ENCODE measurements at places on chromosomes 2 and 18.

GRCh38 chr2:150119819-150120218, 367.6 kb downstream of the RND3 start:
- DNase-seq = no peak

GRCh38 chr18:74380916-74381315, 65.3 kb downstream of the C18orf63 start:
- DNase-seq = no peak

DNA sequence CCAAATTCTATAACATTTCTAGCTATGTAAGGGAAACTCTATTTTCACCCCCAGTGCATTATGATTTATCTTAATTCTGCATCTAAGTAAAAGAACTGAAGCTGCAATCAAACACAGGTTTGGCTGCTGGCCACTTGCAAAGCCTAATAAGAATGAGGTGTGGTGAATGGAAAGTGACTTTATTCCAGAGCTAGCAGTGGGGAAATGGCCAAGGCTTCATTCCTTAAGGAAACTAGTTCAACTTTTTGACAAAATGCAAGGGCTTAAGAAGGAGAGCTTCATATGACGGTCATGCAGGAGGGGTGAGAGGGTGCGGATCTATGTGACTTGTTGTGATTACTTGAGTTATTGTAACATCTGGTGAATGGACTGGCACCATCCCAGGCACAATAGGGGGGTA, 1802.0 kb downstream of the SUCLG1 start:
- DNase-seq = no peak

DNA sequence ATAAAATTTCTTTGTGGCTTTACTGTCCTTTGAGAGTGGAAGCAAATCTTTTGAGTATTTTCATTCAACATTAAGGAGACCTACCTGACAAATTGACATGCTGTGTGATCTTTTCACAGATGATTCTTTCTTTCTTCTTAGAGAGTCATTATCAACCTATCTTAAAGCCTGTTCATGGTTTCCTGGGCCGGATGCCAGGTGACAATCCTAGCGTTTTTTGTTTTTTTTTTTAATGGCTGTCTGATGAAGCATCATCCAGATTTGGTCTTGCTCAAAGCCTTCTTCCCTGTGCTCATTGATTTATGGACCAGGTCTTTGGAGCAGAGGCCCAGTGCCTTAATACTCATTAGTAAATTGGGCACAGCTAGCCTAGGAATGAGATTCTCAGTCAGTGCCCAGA, 9.8 kb upstream of the MGAT5 start:
- DNase-seq = no peak

GRCh38 chr18:54736981-54737380, 91.3 kb upstream of the RAB27B start:
- DNase-seq = no peak

DNA sequence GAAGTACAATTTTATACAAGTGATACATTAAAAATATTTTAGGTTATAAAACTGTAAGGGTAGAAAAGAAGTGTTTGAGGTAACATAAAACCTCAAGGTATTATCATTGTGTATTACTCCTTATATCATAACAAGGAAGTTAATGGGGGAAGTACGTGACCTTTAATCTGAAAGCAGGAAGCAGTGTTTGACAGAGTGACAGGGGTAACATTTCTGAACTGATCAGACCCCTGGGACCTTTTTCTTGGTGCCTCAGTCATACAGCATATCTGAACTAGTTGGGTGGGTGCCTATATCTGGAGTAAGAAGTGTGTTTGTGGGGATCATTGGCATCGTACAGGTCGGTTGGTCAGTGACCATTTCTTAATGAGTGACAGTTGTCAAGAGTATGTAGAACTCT, 43.0 kb downstream of the MALT1 start:
- DNase-seq = no peak

GRCh38 chr2:215736653-215737290, 276.6 kb downstream of the MREG start:
- DNase-seq = no peak

DNA sequence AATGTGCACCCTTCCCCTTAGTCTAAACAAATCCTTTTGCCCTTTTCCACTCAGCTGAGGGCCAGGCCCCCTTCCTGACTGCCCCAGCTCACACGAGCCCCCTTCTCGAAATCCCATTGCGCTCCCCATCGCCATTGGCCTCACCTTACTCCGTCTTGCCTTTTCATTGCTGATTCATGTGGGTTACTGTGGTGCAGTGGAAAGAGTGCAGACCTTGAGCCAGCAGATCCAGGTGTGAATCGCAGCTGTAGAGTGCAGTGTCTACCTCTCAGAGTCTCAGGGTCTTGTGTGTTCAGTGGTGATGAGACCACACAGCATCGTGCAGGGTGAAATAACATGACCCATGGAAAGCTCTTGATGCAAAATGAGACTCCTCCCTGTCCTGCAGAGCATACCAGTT, 132.4 kb upstream of the APCDD1 start:
- no peak for DNase-seq

DNA sequence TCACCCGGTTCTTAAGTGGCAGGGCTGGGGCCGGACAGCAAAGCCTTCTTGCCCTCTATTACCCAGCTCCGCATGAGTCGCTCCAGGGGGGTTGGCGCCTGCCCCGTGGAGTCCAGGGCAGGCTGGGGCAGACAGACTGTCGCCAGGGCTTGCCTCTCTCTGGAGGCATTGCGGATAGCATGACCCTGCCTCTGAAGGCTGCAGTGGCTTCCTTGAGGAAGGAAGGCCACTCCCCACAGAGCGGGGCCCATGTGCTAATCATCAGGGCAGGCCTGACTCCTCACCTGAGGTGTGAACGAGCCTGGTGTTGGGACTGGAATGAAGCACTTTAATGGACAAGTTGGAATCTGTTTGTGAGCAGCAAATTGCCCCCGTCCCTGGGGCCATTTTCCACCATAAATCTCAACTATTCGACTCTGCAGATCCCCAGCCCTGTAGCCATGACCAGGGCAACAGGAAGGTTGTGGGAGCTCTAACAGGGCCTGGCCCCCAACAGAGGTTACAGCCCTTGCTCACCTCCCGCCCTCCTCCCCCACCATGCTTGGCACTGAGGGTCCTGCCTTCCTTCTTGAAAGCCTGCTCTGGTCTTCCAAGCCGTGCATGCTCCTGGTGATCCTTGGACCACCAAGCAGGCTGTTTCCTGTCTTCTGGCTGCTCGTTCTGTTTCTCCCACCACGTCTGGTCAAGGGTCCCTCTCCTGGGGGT, 144.9 kb upstream of the HAAO start:
- DNase-seq = no peak

DNA sequence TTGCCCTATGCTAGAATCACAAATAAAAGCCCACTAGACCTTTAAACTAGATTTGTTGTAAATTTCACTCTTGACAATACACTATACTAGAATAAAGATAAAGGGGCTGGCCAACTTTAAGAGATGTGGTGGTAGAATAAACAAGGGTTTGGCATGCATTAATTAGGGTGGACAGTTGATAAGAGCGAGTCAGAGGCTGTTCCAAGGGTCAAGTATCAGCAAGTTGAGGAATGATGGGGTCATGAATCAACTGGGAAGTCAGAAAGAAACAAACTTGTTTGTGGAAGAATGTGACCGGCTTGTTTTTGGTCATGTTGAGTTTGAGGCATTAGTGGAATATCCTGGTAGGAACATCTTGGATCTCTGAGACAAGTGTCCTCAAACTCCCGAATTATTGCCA, 398.3 kb upstream of the TNP1 start:
- DNase-seq = no peak

GRCh38 chr2:151762694-151763093, 28.4 kb upstream of the NEB start:
- no peak for DNase-seq

DNA sequence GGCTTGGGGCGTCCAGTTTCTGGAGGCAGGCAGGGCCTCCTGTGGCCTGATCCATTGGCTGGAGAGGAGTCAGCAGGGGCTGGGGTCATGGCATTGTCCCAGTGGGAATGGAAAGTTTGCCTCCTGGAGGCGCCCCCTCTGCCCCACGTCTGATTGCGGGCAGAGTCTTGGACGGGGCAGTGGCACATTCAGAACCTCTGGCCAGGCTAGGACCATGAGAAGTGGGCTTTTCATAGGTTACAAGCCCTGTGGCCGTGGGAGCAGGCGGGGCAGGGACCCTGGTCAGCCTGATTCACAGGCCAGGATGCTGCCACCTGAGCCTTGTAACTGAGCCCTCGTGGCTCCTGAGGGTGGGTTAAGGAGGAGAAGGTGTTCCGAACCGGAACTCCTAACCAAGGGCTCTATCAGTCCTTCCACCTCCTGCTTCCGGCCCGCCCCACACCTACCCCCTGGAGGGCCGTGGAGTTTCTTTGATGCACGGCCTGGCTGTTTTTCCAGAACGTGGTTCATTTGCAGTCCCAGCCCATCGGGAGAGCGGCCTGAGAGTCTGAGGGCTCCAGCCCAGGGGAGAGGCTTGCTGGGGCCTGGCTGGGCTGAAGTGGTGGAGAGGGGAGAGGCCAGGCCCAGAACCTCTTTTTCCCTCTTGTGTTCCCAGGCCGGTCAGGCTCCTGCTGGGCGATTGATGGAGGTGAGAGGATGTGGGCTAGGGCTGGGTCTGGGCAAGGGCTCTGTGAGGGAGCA, 43.9 kb upstream of the PLB1 start:
- no peak for DNase-seq

DNA sequence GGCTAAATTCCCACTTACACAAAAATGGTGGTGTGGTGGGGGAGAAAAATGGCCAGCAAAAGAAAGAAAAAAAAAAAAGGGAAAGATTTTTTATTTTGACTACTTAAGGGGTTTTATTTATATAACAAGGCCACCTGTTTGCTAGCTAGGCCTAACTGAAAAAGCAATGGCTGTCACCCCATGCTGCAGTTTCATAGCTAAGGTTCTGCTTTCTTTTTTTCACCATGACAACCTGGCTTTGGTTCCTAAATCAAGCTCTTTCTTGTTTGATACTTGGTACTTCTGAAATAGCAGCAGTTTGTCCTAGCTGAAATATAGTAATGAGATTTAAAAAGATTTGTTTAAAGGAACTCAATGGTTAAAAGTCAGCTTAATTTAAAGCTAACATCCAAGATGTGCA, 433.2 kb upstream of the MEX3C start:
- DNase-seq = no peak

DNA sequence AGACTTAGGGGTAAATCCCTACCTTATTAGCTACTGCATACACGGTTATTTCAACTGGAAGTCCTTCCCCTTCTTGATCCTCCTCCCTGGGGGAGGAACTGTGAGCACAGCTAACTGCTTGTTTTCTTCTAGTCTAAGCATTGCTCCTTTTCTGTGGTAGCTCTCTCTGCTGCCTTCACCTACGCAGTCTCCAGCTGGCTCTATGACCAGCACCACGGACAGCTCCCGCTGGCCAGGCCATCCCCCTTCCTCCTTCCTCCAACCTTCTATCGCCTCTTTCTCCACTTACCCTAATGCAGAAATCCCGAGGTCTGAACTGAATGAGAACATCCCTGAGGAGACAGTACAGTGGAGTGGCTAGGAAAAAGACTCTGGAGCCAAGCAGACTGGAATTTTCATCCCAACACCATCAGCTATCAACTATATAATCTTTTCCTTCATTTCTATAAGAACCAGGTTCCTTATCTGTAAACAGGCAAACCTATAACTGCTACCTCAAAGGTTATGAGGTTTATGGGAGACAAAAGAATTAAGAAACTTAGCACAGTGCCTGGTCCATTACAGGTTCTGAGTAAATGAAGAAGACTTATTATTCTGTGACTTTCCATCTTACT, 4.7 kb upstream of the CFAP65 start:
- no peak for DNase-seq

- DNase-seq = no peak
Observed at GRCh38 chr18:59554796-59555335, 142.4 kb downstream of the CCBE1 start.

Measured in head of caudate nucleus (tissue), 42 donors.